ENCODE measurements at places on chromosomes 7 and 10.

- DNase-seq = no peak
Observed at GRCh38 chr10:79380946-79381721, 33.9 kb downstream of the PPIF start.

- no peak for DNase-seq
Observed at GRCh38 chr10:102565793-102566192, 62.0 kb downstream of the SUFU start.

DNA sequence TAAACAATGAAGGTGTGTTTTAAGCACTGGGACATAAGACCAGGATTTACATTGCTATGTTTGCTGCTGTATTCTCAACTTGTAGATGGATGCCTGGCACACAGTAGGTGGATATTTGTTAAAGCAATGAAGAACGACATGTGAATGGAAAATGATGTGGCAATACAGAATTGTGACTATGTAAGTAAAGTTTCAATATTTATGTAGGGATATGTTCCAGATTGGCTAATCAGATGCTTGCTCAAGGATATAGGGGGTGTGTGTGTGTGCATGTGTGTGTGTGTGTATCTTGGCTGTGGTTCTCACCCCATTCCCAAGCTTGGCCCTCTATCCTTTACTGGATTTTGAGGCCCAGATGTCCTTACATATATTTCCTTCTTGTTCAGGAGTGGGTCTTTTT, 42.7 kb upstream of the LAMB1 start:
- no peak for DNase-seq

- DNase-seq = no peak
Observed at GRCh38 chr7:149075286-149075685, 15.2 kb downstream of the ZNF786 start.

DNA sequence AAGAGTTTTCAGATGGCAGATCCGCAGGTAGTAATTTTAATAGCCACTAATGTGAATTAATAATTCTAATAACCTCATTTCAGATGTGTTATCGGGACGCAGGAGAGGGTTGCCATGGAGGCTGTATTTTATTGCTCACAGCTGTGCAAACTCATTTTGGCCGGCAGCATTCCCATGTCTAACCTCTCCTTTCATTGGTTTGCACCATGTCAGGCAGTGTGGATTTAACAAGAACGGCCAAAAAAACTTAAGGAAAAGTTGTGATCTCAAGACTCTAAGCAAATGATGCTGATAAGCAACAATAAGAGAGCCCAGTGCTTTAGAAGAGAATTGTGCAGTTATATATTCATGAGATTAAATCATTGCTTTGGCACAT, 88.7 kb upstream of the NRP1 start:
- DNase-seq = no peak

All from esophagus squamous epithelium (tissue), 5 donors.